ENCODE measurements at places on chromosomes 5 and 9. TPM values are rescaled to one million over a fixed set of nuclear protein-coding genes. Genes with fewer than 3 reads are reported as not detected.

The PHF2 gene
- total RNA-seq, result 28.2 TPM

The ACTBL2 gene
- total RNA-seq, result not detected

The TLX3 gene
- total RNA-seq, result not detected

The KCNIP1 gene
- total RNA-seq, result not detected

The CCDC192 gene
- not detected for total RNA-seq

The TAS2R1 gene
- not detected for total RNA-seq

The GRIN1 gene
- total RNA-seq, result 0.15 TPM

The LCN6 gene
- total RNA-seq, result not detected

The EGFLAM gene
- total RNA-seq, result not detected

The TMEM38B gene
- total RNA-seq, result 7.9 TPM

The HSPA9 gene
- total RNA-seq, result 201 TPM

The ZNG1C gene
- total RNA-seq, result 30.4 TPM

The JAKMIP2 gene
- 6.3 TPM for total RNA-seq
